BE2C (cell line): ENCODE measurements at places on chromosomes 11 and 22.

DNA sequence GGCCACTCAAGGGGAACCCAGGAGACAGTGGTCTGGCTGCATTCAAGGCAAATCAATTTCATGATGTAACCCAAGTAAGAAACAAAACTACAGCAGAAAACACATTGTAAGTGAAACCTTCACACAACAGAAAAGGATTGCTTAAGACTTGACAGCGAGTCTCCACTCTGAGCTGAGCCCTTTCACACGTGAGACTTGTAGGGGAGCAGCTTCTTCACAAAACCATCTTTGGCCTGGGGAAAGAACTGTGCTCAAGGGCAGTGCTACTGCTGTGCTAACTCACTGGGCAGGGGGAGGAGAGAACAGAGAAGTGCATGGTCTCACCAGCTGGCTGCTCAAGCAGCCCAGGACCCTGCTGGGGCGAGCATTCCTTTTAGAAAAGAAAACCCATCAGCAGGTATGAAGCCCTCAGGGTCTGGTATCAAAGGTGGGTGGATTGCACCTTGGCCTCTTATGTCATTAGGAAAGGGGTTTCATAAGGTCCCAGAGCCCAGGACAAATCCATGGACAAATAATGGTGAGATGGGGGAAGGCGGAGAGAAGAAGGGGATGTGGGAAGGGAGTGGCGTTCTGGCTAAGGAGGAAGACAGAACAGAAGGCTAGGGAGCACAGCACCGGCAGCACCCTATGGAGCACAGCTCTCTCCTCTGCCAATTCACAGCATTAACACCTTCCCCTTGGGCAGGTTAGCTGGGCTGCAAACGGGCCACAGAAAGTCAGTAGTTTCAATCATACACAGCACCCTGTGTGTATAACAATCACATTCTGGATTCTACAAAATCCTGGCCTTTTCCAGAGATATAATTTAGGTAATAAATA lies 20.6 kb upstream of the RAPSN start:
- DNase-seq, result no peak

- no peak for DNase-seq
These were observed 118.8 kb downstream of the MPPED1 start for GRCh38 chr22:43530349-43531201.

- DNase-seq, result no peak
These were observed 624.1 kb downstream of the BUD13 start for GRCh38 chr11:116148645-116149044.

GRCh38 chr22:36894266-36894665 lies 19.2 kb upstream of the CSF2RB start:
- DNase-seq, result no peak

DNA sequence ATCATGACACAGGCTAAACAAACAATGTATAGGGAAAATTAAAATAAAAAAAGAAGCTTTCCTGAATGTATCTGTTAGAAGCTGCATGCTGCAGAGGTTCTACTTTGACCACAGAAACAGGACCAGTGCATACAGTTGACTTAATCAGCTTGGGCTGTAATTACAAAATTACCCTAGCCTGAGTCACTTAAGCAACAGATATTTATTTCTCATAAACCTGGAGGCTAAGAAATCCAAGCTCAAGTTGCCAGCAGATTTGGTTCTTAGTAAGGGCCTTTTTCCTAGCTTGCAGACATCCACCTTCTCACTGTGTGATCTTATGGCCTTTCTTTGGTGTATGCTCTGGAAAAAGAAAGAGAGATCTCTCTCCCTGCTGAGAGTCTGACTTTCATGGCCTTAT lies 946.5 kb upstream of the RAG2 start:
- no peak for DNase-seq

DNA sequence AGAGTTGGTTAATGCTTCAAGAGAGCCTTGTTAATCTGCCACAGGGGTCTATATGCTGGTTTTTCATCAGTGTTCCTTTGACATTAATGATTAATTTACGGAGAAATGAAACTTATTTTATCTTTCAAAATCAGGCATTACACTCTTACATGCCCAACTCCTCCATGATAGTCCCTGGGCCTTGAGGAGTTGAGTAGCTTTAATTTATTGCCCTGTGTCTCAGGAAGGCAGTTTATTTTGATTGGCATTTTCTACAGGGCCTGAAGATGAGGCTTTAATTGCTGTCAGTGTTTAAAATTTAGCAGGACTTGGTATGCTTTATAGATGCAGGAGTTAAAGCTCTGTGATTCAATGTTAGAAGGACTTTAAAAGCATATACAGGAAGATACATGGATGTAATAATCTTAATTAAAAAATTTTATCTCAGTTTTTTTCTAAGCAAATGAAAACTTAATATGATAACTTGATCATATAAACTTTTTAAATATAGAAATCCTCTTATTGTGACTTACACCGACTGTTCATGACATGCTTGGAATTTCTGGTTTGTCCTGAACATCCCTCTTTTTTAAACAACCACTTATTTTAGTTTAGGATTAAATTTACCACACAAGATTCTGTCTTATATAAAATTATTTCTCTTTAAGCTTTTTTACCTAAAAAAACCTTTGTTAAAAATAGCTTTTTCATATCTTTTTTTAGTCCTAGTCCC lies 12.2 kb downstream of the GLYAT start:
- DNase-seq, result no peak

DNA sequence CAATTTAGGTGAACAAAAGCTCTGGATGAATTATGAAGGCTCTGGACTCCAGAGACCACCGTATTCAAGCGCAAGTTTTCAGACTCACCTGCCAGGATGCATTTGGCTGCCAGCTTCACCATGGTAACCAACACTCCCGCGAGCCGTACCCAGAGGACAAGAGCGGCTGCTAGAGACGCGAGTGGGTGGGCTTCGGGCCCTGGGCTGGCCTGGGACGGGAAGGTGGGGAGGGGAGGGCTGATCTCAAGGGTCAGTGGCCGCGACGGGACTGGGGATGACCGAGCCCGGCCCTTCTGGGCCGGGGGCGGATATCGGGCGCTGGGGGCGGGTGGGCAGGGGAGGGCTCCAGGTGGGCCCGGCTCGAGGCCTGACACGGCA lies 344 bp downstream of the IFT27 start:
- DNase-seq, result peak; percentile 36

GRCh38 chr11:108522318-108522717 lies 24.1 kb upstream of the POGLUT3 start:
- DNase-seq, result no peak

- no peak for DNase-seq
These were observed 1.0 kb upstream of the BRSK2 start for GRCh38 chr11:1388763-1389102.

DNA sequence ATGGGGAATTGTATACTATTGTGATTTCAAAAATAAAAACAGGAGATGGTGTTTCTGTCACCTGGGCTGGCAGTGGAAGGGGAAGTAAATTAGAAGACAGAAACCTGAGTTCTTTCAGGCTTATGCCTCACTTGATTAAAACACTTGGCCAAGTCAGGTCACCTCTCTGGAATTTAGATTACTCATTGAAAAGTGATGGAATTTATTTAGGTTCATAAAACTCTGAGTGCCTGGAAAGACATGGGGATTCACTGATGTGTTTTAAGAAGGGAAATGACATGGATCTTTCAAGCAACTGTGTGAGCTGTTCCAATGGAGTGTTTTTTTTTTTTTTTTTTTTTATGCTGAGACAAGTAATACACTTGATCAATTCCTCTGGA lies 400.1 kb downstream of the TMEM135 start:
- no peak for DNase-seq

GRCh38 chr11:69251057-69251393 lies 42.9 kb upstream of the MYEOV start:
- DNase-seq, result no peak

DNA sequence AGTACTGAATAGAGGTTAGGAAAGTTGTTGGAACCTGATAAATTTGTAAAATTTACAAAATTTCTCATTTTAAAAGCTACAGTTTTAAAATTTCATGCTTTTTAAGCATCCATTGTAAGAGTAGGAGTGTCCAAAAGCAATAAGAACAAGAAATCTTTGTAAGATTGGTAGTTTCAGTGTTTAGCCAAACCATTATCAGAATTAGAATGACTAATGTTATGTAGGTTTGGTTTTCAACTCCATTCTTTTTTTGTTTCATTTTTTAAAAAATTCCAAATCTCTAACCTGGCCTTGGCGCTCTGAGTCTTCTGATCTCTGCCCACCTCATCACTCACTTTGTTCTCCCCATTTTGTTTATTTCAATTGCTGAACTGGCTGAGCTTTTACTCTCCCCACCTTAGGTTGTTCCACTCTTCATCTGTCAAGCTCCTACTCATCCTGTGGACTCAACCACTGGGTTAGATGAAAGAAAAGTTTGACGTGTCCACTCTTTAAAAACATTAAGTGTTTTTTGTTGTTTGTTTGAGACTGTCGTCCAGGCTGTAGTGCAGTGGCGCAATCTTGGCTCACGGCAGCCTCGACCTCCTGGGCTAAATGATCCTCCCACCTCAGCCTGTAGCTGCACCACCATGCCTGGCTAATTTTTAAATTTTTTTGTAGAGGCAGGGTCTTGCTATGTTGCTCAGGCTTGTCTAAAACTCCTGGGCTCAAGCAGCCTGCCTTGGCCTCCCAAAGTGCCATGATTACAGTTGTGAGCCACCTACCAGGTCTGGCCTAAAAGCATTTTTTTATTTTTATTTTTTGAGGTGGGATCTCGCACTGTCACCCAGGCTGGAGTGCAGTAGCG lies 14.0 kb downstream of the EP300 start:
- DNase-seq, result no peak

- DNase-seq, result no peak
These were observed 16.3 kb downstream of the DGKZ start for GRCh38 chr11:46363455-46364005.

GRCh38 chr11:17821648-17822400 lies 87.2 kb downstream of the KCNC1 start:
- no peak for DNase-seq

GRCh38 chr11:72102162-72102561 lies 935 bp downstream of the LAMTOR1 start:
- DNase-seq, result no peak

- DNase-seq, result no peak
These were observed 62.5 kb downstream of the USP35 start for GRCh38 chr11:78251083-78251775.

GRCh38 chr11:56624661-56625110 lies 10.0 kb upstream of the OR5M1 start:
- peak; percentile 3 for DNase-seq

- DNase-seq, result no peak
These were observed 48.0 kb upstream of the SLC5A1 start for GRCh38 chr22:31995046-31995445.

DNA sequence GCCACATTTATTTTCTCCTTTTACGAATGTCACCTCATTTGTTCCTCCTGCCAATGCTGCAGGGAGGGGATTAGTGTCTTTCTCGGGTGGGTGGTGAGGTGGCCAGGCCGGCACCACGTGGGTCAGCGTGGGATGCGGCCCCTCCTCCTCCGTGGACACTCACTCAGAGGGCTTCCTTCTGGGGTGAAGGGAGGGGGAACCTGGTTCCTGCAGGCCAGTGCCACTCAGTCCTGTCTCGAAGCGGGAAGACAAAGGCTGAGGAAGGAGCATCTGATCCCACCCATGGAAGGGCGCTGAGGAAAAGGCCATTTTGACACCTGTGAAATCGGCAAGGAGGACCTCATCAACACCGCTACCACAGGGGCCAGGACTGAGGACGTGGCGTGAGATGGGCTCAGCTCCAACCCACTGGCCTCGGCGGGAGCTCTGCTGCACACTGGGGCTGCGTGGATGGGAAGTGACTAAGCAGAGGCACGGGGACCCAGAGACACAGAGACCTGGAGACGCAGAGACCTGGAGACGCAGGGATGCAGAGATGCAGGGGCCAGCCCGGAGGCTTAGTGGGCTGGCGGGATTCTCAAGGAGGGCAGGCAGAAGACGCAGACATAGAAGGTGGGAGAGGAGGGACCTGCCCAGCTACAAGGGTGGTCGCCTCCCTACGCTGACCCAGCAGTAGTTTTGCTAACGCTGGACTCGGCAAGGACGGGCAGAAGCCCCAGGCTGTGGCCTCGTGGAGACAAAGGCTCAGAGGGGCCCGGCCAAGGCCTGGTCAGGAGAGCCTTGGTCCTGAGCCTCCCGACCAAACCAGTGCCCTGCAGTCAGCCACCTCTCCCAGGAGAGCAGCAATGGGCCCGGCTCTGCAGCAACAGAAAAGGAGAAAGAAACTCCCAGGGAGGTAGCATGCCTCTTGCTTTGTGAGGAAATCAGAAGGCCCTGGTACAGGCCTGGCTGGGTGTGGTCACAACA lies 1071.2 kb downstream of the BRD1 start:
- no peak for DNase-seq

DNA sequence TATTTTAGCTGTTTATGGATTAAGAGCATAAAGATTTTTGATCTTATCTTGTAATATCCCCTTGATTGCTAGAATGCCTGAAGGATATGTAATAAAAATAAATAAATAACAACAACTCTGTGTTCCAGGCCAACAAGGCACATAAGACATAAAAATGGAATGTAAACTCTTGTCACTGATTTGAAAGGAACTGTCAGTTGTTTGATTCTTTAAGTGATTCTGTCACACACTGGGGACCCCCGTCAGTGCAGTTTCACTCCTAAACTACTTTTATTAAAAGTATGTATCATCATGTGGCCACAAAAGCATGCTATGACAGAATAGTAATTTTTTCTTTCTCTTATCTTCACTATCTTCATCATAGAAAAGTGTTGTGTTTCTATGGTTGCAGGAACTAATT lies 572.4 kb downstream of the CNTN5 start:
- DNase-seq, result no peak

DNA sequence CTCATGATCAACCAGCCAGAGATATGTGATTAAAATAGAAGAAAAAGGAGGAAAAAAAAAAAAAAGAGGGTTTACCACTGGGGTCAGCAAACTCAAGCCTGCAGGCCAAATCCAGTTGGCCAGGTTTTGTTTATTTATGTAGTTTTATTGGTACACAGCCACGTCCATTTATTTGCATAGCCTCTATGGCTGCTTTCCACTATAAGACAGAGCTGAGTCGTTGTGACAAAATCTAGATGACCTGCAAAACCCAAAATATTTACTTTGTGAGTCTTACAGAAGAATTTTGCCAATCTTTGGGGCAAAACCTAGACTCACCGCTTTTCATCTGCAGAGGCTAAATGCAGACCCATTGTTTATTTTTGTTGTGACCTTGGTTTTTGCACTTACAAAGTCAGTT lies 87.1 kb downstream of the TENM4 start:
- no peak for DNase-seq

- DNase-seq, result no peak
These were observed 177.4 kb downstream of the BUD13 start for GRCh38 chr11:116595305-116595880.
